M059J (cell line): ENCODE measurements at places on chromosomes 1 and 21. TPM values are rescaled to one million over a fixed set of nuclear protein-coding genes. Genes with fewer than 3 reads are reported as not detected.

DNA sequence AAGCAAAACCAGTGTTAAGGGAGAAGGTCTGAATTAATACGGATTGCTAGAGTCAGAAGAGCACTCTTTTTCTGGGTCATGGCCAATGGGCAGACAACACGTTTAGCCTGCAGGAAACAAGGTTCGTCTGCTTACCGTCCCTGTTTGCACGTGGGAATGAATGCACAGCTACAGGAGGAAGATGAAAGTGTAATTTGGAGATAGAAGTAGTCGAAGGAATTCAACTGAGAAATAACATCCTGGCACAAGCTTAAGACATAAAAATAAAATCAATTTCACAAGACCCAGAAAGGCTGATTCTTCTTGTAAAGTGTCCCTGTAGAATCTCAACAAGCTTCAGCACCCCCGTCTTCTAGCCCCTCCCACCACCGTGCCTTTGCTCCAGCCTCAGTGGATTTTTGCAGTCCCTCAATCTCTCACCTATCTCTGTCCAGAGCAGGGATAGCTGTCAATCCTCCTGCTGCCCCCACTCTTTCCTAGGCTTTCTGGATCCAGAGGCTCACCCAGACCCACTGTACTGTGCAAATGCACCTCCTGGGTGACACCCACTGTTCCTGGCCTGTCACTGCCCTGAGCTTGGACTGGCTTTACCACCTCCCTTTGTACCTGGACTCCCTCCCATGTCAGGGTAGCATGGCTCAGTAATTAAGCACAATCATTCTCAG is 60.6 kb downstream of the C1orf94 start:
- no peak for DNase-seq

DNA sequence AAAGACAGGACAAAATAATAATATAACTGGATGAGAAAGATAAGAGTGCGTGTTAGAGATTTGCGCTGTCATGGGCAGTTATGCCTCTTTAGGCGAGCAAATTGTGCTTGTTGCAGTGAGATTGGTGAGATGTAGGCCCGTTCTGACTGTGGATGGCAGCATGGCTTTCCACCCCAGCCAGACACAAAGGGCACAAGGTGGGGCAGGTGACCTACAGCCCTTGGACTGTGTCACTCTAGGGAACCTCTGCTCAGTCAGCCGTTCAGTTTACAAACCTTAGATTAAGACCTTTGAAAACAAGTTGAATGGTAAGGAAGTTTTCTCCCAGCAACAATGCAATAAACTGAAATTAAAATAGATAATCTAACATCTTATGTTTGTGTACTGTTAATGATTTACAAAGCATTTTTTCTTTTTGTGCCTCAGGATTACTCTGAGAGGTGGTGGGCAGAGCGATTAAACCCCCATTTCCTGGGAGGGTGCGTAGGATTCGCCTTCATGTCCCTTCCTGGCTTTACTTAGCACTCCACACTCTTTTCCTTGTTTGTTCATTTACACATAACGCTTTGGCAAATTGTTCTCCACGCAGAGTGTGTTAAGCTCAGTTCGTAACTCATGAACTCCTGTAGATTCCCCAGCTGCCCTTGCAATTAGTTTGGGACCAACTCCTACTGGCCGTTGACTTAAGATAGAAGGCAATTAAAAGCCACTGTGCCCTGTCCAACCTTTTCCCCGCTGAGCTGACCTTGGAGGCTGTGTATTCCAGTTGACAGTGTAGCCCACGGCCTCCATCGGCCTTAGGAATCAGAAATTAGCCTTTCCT is 58.1 kb upstream of the IGSF5 start:
- DNase-seq = no peak

DNA sequence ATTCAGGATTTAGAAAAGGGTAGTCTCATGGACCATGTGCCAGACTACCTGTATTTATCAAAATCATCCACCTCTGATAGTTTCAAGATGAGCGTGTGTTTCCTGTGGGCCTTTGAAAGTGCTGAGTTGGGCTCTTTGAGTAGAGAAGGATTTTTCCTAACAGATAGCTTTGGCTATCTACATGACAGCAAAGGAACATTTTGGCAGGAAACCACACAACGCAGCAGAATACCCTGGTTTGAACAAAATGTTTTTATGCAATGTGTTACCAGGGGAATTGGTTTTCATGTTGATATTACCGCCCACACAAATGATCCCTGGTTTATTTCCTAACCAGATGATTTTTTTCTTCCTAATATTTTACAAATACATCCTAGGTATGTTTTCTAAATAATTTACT is 431.4 kb downstream of the NEGR1 start:
- no peak for DNase-seq

DNA sequence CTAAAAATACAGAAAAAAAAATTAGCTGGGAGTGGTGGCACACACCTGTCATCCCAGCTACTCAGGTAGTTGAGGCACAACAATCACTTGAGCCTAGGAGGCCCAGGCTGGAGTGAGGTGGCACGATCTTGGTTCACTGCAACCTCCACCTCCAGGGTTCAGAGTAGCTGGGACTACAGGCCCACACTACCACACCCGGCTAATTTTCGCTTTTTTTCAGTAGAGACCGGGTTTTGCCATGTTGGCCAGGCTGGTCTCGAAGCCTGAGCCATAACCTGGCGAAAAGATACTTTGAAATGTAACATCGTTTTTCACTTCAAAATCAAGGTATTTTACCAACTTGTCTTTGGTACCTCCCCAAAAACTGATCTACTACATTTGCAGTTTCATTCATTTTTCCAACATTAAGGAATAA is 6.1 kb downstream of the GAS5 start:
- DNase-seq = no peak

DNA sequence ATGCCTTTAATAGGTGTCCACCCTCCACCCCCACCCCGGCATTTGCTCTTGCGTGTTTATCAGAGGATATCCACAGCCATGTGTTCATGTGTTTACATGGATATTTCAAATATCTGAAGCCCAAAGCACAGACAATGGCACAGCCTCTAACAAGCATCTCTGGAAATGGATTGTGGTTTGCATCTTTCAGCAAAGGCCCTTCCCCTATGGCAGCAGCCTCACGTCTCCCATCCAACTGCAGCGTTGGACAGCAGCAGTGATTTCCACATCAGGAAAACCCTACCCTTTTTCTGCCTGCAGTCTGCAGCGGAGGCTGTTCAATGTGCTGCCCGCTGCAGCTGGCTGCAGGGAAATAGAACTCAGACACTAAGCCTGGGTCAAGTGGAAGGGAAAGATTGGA is 1.6 kb downstream of the RASSF5 start:
- DNase-seq = no peak

GRCh38 chr1:89425056-89425455 is 61.2 kb downstream of the GBP6 start:
- DNase-seq = no peak

- no peak for DNase-seq
Observed at GRCh38 chr1:54410359-54410758, 4.2 kb upstream of the SSBP3 start.

- peak; percentile 53 for DNase-seq
Observed at GRCh38 chr1:170665629-170666028, 1.7 kb downstream of the PRRX1 start.

- peak; percentile 96 for DNase-seq
Observed at GRCh38 chr21:35932232-35932911, 128.0 kb downstream of the SETD4 start.

CRYZL1 gene
- total RNA-seq = 9.0 and 23.8 TPM in 2 replicates

LCE1C gene
- not detected in 2 replicates for total RNA-seq

ITPKB gene
- 2.6 and 6.1 TPM in 2 replicates for total RNA-seq

RSPH1 gene
- not detected in 2 replicates for total RNA-seq

HES5 gene
- total RNA-seq = 1.6 TPM in 1 of 2 replicates, not detected in the other
